Effector memory CD4-positive, alpha-beta T cell (primary cell): ENCODE measurements at places on chromosomes 12 and 14.

- H3K27me3 ChIP-seq = no peaks in the 10 kb centered on the region
- H3K4me3 ChIP-seq = no peak overlapping the region
- no peak overlapping the region for H3K27ac ChIP-seq
- no peak for DNase-seq
- no peaks in the 10 kb centered on the region for H3K36me3 ChIP-seq
Measured at GRCh38 chr12:51430196-51430895, 5.7 kb downstream of the SLC4A8 start.

DNA sequence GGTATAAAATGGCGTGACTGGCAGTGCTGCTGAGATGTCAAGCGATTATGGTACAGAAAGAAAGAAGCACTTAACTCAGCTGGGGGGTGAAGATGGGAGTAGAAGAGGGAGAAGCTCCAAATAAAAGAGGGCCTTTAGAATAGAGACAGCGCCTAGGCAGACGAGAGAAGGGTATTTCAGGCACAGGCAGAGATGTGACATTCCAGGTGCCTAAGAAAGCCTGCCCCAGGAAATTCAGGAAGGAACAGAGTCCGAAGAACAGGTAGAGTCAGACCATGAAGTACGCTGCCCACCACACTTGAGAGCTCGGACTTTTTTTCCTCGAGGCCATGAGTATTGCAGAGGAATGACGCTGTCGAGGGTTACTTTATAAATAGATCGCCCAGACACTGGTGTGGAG, 170.9 kb upstream of the ATF7IP start:
- H3K27ac ChIP-seq = no peak overlapping the region
- DNase-seq = no peak
- no peaks in the 10 kb centered on the region for H3K36me3 ChIP-seq
- no peak overlapping the region for H3K4me3 ChIP-seq
- H3K4me1 ChIP-seq = no peaks in the 10 kb centered on the region

DNA sequence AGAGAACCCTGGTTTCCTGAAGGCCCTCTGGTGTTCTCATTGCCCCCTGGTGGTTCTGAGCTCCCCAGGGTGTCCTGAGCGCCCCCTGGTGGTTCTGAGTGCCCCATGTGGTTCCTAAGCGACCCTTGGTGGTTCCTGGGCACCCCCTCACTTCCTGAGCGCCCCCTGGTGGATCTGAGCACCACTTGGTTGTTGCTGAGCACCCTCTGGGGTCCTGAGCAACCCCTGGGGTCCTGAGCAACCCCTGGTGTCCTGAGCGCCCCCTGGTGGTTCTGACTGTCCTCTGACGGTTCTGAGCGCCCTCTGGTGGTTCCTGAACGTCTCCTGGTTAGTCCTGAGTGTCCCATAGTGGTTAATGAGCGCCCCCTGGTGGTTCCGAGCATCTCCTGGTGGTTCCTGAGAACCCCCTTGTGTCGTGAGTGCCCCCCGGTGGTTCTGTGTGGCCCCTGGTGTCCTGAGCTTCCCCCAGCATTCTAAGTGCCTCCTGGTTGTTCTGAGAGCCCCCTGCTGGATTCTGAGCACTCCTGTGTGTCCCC, 568.3 kb downstream of the TMEM121 start:
- DNase-seq = peak; percentile 44
- no peak overlapping the region for H3K27ac ChIP-seq
- H3K4me1 ChIP-seq = no peaks in the 10 kb centered on the region
- no peaks in the 10 kb centered on the region for H3K36me3 ChIP-seq
- no peaks in the 10 kb centered on the region for H3K27me3 ChIP-seq

GRCh38 chr12:128123096-128123495, 143.9 kb upstream of the TMEM132C start:
- no peaks in the 10 kb centered on the region for H3K36me3 ChIP-seq
- no peak overlapping the region for H3K4me3 ChIP-seq
- DNase-seq = no peak
- no peak overlapping the region for H3K27ac ChIP-seq

DNA sequence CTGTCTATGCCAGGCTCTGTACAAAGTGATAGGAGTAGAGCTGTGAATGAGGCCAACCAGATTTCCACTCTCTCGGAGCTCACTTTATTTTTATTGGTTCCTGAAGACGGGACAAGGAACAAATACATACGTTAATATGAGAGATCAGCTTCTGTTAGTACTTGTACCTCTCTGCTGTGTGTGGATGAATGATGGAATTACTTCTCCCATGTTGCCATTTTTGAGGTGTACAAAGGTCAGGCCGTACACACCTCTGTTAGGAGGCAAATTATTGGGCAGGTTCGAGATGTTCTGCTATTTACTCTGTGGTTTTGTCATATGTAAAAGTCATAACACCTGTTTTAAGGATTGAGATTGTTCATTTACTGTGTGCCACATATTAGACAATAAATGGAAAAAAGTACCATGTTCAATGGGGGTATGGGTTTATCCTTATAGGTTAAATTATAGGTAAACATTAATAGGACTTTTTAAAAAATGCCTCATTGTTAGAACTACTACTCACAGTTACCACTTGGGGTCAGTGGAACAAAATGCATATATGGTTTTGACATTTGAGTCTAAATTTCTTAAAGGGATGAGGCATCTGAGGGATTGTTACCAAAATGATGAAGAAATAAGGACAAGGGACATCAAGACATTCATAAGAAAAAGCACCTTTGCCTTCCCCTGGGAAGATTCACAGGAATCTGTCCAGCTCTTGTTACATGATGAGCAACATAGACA, 26.9 kb downstream of the WBP11 start:
- H3K4me3 ChIP-seq = no peak overlapping the region
- peaks cover 5% of the 10 kb centered on the region for H3K4me1 ChIP-seq
- no peaks in the 10 kb centered on the region for H3K36me3 ChIP-seq

- H3K27me3 ChIP-seq = peaks cover 4% of the 10 kb centered on the region
- H3K36me3 ChIP-seq = no peaks in the 10 kb centered on the region
- no peak overlapping the region for H3K27ac ChIP-seq
Measured at GRCh38 chr12:48366131-48366530, 15.4 kb upstream of the ZNF641 start.

DNA sequence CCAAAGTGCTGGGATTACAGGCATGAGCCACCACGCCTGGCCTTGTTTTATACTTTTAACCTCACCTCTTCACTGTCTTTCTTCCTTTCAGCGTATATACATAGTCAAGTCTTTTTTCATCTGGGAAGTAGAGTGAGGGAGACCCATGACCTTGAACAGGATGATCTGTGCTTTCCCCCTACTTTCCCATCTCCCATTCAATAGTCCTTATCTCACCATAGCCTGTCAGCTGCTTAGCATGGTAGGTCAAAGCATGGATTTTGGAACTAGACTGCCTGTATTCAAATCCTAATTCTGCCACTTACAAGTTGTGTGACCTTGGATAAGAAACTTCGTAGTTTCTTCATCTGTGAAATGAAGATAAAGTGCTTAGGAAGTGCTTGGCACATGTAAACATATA, 96.4 kb upstream of the MON2 start:
- H3K27ac ChIP-seq = no peak overlapping the region
- peaks cover 1% of the 10 kb centered on the region for H3K36me3 ChIP-seq
- H3K27me3 ChIP-seq = no peaks in the 10 kb centered on the region

- no peak overlapping the region for H3K4me3 ChIP-seq
- peaks cover 5% of the 10 kb centered on the region for H3K4me1 ChIP-seq
- no peak for DNase-seq
- no peaks in the 10 kb centered on the region for H3K36me3 ChIP-seq
- H3K27me3 ChIP-seq = no peaks in the 10 kb centered on the region
- no peak overlapping the region for H3K27ac ChIP-seq
Measured at GRCh38 chr12:52686756-52687487, 6.7 kb upstream of the KRT1 start.

GRCh38 chr12:6996040-6996441, 22.2 kb downstream of the LPCAT3 start:
- H3K36me3 ChIP-seq = peaks cover 3% of the 10 kb centered on the region
- H3K27me3 ChIP-seq = no peaks in the 10 kb centered on the region
- H3K4me3 ChIP-seq = no peak overlapping the region
- DNase-seq = no peak
- H3K27ac ChIP-seq = no peak overlapping the region

DNA sequence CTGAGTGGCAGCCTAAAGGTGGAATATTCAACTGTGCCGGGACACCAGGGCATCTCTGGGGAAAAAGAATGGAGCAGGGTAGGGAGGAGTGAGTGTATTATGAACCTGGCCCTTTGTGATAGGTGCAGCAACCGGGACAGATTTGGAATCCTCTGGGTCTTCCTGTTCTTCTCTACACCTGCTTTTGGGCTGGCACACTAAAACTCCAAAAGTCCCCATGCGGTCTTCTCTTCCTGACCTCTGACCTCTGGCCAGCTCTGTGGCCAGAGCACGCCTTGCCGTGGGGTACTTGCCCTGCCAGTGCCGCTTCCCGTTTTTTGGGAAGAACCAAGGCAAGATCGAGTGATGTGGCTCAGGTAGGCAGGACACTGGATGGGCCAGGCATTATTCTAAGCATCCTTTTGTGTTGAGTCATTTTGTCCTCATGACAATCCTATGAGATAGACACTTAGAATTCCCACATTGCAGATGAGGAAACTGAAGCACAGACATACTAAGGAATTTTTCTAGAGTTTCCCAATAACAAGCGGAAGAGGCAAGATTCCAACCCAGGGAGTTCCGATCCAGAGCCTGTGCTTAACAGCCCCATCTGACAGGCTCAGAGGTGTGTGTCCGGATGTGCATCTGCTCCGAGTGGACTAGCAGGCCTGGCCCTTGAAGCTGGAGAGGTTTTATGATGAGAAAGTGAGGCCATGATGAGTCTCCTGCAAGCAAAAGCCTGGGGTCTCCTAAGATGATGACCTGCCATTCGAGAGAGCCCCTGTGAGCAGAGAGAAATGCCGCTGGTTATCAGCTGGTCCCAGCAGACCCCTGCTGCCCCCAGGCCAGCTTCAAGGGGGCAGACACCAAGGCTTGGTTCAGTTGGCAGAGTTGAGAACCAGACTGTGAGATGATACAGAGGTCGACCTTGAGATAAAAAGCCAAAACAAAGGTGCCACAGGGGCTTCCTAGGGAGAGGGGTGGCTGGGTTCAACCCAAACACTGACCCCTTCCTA, 67.9 kb upstream of the ESRRB start:
- no peaks in the 10 kb centered on the region for H3K36me3 ChIP-seq
- no peak overlapping the region for H3K4me3 ChIP-seq
- no peak overlapping the region for H3K27ac ChIP-seq
- no peak for DNase-seq
- H3K4me1 ChIP-seq = no peaks in the 10 kb centered on the region

GRCh38 chr12:75564398-75564797, 53.0 kb upstream of the KRR1 start:
- no peaks in the 10 kb centered on the region for H3K27me3 ChIP-seq
- H3K4me3 ChIP-seq = no peak overlapping the region
- no peak overlapping the region for H3K27ac ChIP-seq
- H3K36me3 ChIP-seq = no peaks in the 10 kb centered on the region
- DNase-seq = no peak

DNA sequence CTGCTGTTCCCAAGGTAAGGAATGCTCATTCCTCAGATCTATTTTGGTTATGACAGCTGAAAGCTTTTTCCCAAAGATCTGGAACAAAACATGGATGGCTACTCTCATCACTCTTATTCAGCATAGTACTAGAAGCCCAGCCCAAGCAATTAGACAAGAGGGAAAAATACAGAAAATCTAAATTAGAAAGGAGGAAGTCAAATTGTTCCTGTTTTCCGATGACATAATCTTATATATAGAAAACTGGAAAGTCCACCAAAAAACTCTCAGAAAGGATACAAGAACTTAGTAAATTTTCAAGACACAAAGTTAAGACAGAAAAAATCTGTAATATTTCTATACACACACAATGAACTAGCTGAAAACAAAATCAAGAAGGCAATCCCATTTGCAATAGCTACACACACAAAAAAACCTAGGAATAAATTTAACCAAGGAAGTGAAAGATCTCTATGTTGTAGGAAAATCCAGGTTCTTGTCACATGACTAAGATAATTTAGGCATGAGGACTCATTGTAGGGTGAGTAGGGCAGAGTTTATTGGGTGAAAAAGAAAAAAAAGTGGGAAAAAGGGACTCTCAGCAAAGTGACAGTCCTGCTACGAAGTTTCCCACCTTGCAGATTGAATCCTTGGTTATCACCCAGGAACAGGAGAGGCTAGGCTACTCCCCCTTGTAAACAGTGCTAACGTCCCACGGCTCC, 28.6 kb upstream of the KLRB1 start:
- H3K4me3 ChIP-seq = no peak overlapping the region
- peaks cover 34% of the 10 kb centered on the region for H3K4me1 ChIP-seq
- no peak overlapping the region for H3K27ac ChIP-seq
- no peaks in the 10 kb centered on the region for H3K36me3 ChIP-seq

DNA sequence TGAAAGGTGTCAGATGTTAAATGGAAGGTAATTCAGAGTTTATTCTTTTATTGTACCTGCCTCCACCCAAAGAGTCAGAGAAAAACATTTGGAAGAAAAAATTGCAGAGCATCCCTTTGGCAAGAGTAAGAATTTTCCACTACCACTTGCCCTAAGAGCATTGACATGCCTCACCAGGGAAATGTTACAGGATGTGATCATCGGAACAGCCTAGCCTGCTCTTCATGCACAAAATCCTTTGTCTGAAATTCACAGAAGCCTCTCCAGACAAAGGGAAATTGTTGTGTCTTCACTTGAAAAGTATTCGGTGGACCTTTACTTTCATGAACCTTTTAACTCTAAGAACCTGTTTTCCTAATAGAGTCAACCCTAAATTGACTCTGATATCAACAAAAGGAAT, 36.9 kb downstream of the ATP2A2 start:
- H3K27me3 ChIP-seq = no peaks in the 10 kb centered on the region
- DNase-seq = no peak
- H3K36me3 ChIP-seq = peaks cover 4% of the 10 kb centered on the region
- peaks cover 5% of the 10 kb centered on the region for H3K4me1 ChIP-seq
- no peak overlapping the region for H3K27ac ChIP-seq

DNA sequence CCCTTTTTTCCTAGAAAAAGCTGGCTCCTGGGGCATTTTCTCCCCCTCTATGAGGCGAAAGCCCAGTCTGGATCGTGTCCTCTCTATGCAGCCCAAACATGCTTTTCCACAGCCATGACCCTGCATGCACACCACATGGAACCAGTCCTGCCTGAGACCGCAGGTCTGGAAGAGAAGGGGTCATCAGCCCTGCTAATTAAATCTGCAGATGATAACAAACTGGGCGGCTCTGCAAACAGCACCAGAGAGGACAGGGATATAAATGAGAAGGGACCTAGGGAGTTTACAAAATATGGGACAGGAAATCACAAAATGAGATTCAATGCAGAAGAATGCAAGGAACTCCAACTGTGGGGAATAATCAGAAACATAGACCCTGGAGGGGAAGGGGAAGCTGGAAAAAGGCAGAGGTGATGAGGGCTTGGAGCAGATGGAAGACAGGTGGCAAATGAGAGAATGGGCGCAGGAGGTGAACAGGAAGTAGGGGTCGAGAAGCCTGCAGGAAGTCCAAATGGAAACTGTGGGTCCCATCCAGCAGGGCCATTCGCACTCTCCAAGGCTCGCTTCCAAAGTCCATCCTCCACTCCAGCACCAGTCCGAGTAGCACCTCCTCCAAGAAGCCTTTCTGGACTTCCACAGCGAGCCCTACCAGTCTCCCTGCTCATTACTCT, 76.3 kb downstream of the ANO2 start:
- no peak overlapping the region for H3K4me3 ChIP-seq
- DNase-seq = no peak
- no peaks in the 10 kb centered on the region for H3K27me3 ChIP-seq
- no peaks in the 10 kb centered on the region for H3K4me1 ChIP-seq
- no peaks in the 10 kb centered on the region for H3K36me3 ChIP-seq

- H3K27ac ChIP-seq = no peak overlapping the region
- no peaks in the 10 kb centered on the region for H3K4me1 ChIP-seq
Measured at GRCh38 chr12:108591267-108591980, 6.5 kb downstream of the TMEM119 start.

GRCh38 chr12:86122846-86123468, 133.2 kb downstream of the MGAT4C start:
- H3K27me3 ChIP-seq = no peaks in the 10 kb centered on the region
- no peak overlapping the region for H3K4me3 ChIP-seq
- H3K36me3 ChIP-seq = no peaks in the 10 kb centered on the region
- DNase-seq = no peak
- no peak overlapping the region for H3K27ac ChIP-seq
- no peaks in the 10 kb centered on the region for H3K4me1 ChIP-seq
